ENCODE measurements at places on chromosomes 12 and 14. TPM values are rescaled to one million over a fixed set of nuclear protein-coding genes. Genes with fewer than 3 reads are reported as not detected.

- peak; percentile 65 for DNase-seq
These were observed 6.1 kb downstream of the HOXC5 start for GRCh38 chr12:54038871-54039414.

GRCh38 chr12:112183141-112184021 is 58.0 kb downstream of the TRAFD1 start:
- no peak for DNase-seq

DNA sequence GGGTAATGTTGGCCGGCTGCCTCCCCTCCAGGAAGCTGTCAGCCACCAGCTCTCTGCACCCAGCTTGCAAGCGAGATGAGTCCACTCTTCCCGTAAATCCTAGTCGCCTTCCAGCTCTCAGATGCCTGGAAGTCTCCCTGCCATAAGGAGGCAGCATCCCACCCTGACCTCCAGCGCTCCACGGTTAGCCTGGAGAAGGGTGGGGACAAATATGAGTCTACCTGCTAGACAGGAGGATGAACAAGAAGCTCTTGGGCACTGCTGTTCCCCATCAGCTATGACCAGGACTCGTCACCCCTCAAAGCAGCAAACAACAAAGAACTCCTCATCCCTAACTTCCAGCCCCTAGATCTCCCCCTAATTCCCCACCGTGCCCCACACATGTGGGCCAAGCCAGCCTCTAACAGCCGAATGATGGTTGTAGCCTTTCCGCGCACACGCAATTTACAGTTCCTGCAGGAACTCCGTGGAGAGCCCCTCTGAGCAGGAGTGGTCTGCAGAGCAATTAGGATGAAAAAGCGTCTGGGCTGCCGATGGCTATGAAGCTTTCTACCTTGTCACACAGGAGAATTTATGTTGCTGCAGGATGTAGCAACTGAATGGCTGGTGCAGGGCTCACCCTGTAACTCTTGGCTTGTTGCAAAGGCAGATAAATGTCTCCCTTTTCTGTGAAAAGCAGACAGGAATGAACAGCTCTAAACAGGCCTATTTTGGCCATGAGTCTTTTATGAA is 181.4 kb downstream of the GLT1D1 start:
- DNase-seq: no peak

The ALKBH1 gene
- total RNA-seq: 15.4 TPM

DNA sequence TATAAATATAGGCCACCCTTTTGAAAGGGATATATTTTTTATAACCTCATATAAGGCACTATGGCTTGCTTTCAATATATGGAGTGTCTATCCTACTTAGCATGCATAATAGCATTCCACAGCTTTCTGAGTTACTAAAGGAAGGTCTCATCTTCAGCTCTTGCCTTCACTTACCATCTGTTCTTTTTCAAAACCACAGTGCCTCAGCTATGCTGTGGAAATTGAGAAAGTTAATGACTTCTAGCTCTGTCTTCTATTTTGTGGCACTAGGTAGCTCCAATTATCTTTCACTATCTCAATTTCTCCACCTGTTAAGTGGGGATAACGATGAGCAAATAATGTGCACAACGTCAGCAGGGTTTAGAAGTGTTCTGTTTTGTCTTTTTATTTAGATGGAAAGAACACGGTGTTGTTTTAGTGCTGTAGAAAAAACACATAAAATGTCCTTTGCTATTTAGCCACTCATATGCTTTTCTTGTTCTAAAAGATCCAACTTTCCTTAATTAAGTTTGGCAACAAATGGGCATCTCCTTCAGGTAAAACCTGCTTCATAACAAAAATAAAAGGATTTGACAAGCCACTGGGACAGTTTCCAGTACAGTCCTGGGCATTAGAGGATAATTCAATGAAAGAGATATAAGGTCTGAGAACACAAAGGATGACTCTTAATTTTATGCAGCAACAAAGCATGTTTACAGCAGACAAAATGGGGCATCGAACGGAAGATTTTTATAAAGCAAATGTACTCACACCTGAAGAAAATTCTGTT is 462.0 kb upstream of the SYT1 start:
- DNase-seq: no peak

GRCh38 chr14:99930420-99931274 is 134.6 kb upstream of the EVL start:
- peak; percentile 19 for DNase-seq

- no peak for DNase-seq
These were observed 150.3 kb upstream of the AVPR1A start for GRCh38 chr12:63301311-63301710.

- DNase-seq: no peak
These were observed 3.7 kb upstream of the LPCAT3 start for GRCh38 chr12:7021956-7022355.

DNA sequence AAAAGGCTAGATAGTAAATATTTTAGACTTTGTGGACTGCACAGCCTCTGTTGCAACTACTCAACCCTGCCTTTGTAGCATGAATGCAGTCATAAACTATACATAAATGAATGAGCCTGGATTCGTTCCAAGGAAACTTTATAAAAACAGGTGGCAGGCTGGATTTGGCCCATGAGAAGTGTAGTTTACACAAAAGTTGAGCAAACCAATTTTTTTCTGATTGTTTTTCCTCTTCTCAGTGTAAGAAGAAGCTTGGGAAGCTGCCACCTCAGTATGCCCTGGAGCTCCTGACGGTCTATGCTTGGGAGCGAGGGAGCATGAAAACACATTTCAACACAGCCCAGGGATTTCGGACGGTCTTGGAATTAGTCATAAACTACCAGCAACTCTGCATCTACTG is 9.5 kb downstream of the OAS1 start:
- DNase-seq: peak; percentile 56

The LMNTD1 gene
- total RNA-seq: not detected

The DPY19L2 gene
- 0.35 TPM for total RNA-seq

The SETD3 gene
- 61.9 TPM for total RNA-seq

The RERG gene
- 9.9 TPM for total RNA-seq

GRCh38 chr14:26204366-26204727 is 393.5 kb downstream of the NOVA1 start:
- no peak for DNase-seq

The RSRC2 gene
- 78.5 TPM for total RNA-seq

DNA sequence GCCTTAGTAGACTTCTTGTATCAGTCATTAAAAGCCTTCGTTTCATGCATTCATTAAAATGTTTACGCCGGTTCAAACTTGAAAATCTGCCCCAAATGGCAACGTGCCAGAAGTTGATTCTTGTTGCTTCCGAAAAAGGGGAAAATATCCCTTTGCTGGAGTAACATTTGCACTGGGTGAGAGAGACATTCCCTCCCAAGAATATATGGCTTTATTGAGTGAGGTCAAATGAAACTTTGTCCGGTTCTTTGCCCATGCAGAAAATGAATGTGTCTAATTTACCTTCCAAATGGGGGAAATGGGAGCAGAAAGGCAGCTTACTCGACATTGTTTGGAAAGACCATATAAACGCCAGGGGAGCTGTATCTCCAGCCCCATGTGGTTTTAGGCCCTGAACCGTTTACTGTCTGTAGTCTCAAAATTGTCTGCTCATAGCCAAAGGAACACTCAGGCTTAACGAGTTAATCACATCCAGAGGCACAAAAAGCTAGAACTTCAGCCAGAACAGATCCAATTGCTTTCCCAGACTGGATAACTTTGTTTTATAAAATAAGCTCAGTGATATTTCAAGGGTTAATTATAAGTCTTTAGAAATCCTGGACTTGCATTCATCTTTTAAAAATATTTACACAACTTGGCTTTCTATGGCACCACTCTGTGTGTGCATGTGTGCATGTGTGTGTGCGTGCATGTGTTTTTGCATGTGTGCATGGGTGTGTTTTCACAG is 2.9 kb upstream of the EMP1 start:
- DNase-seq: no peak

- DNase-seq: no peak
These were observed 4.6 kb upstream of the OTUB2 start for GRCh38 chr14:94021416-94022157.

GRCh38 chr12:51403159-51403558 is 12.0 kb upstream of the GALNT6 start:
- DNase-seq: no peak

The SIX4 gene
- 2.1 TPM for total RNA-seq

DNA sequence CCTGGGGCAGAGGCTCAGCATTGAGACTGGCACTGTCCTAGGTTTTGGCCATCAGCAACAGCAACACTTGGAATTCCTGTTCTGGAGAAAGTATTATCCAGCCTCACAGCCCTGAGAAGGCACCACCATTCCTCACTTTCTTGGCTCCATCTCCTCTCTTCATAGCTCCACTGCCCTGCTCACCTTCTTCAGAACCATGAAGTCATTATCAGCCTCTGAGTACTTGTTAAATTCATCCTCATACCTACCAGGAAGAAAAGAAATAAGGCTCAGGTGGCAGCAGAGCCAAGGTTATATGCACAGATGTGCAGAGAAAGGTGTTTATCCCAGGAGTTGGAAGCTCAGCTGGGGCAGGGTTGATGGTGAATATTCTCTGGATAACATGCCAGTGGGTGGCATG is 25.4 kb downstream of the KRT76 start:
- DNase-seq: no peak

DNA sequence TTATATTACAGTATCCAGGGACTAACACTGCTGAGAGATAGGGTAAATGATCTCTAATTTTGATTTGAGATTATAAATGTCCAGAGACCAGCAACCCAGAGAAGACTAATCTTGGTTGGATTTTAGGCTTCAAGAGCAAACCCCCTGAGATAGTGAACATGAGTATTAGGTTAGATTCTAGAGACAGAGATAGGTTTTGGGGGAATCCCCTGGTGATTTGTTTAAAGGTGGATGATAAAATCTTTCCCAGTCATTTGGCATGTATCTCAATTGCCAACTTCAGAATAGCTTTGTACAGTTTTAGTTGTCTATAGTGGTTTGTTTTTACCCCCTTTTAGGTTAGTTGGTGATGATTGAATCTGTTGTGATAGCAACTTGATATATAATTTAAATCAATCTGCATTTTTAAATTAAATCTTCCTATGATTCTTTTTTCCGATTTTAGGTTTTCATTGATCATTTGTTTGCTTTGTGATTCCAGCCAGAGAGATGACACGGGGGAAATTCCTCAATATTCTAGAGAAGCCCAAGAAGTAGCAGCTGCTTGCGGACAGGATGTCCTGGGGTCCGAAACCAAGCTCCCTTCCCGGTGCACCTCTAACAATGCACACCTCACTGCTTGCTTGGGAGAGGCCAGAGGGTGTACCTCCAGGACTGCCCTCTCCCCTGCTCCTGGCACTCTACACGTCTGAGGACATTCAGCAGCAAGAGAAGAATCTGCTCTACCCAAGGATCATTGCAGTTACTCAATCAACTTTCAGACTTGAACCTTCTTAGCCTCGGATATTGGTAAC is 40.6 kb upstream of the VSX2 start:
- DNase-seq: no peak

DNA sequence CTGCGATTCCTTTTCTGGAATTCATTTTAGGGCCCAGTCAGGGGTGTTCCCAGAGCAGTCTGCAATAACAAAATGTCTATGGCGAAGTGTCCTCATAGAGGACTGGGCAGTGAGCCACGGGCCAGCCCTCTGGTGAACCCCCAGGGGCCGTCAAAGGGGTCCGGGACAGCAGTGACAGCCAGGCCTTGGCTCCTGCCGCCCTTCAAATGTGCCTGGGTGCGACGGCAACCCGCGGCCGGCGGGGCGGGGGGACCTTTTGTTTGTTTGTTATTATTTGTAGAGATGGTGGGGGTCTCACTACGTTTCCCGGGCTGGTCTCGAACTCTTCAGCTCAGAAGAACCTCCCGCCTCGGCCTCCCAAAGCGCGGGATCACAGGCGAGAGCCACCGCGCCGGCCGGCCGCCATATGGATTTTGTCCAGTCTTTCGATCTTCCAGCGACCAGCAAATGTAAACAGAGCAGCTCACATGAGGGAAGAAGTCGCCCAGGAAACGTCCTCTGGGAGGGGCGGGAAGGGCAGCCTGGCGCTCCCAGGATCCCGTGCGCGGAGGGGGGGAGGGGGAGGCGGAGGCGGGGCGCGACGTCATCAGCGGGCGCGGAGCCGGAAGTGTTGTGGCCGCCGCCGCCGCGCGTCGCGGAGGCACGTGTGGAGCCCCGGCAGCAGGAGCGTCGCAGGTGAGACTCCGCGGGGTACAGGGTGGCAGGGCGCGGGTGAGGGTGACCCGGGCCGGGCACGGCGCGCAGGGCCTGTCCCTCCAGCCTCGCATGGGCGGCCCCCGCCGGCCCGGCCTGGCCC is at the start of gene TRMT61A:
Gene TRMT61A, plus strand, starts transcription at position 610 of the 796 bp plus-strand sequence. CDS start 783 bp downstream, outside the sequence.
- peak; percentile 77 for DNase-seq

GRCh38 chr12:105858981-105859710 is 279.6 kb downstream of the NUAK1 start:
- DNase-seq: no peak

DNA sequence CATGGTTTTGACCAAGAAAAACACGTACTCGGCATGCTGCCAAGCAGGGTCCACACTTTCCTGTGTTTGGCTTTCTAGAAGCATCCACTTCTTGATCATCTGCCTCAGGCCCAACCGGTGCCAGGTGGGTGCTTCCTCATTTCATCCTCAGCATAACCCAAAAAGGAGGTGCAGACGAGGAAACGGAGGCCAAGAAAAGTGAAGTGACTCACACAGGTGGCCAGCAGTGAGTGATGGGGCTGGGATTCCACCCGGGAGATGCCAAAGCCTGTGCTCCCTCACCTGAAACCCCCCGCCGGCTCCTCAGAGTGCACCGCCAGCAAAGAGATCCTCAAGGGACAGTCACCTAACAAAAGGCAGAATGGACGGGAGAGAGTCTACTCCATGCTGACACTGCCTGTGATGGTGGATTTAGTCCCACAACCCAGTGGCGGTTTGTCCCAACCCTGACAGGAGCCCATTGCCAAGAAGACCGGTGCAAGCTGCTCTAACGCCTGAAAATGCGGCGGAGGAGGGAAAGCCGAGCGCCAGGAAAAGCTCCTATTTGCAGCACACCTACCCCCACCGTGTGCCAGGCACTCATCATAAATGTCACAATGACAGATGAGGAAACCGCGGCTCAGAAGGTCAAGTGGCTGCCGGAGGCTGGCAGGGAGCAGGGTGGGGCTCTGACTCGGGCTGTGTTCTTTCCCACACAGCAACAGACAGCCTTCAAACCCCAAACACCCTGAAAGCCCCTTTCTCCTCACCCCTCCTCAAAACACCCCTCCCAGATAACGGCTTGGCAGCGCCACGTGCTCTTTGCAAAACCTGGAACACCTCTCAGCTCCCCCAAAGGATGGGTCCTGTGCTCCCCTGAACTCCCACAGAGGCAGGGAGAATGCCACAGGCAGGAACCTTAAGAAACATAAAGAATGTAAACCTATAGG is 18.8 kb downstream of the BCL11B start:
- DNase-seq: peak; percentile 70

- no peak for DNase-seq
These were observed 40.4 kb downstream of the DDX51 start for GRCh38 chr12:132103542-132104308.

GRCh38 chr12:100503228-100503628 is 29.6 kb downstream of the NR1H4 start:
- DNase-seq: no peak

The SLC5A8 gene
- total RNA-seq: 0.18 TPM

GRCh38 chr12:110822821-110823415 is 23.9 kb upstream of the CCDC63 start:
- DNase-seq: no peak

The KRT6C gene
- not detected for total RNA-seq

DNA sequence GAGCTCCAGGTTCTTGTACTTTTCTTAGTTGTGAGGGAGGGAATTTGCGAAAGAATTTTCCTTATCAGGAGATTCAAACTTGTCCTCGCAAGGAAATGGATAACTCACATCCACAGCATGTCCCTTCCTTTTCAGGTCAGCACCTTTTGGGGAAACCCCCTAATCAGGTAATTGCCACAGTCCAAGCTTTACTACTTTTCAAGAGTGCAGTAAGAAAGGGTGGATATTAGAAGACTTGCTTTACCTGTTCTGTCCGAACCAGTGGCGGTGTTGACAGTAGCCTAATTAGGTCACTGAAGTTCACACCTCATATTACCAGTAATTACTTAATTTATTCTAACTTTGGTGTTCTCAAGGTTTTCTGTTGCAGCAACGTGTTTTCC is 6.7 kb upstream of the C12orf50 start:
- no peak for DNase-seq

All from Peyer's patch (tissue), 4 donors.